ENCODE measurements at places on chromosomes 11 and 22.

GRCh38 chr22:27994481-27995331 is 75.7 kb upstream of the PITPNB start:
- no peak for DNase-seq

GRCh38 chr11:29679996-29680395 is 336.8 kb downstream of the KCNA4 start:
- no peak for DNase-seq

- no peak for DNase-seq
Measured at GRCh38 chr22:43110927-43111623, 525 bp downstream of the BIK start.

DNA sequence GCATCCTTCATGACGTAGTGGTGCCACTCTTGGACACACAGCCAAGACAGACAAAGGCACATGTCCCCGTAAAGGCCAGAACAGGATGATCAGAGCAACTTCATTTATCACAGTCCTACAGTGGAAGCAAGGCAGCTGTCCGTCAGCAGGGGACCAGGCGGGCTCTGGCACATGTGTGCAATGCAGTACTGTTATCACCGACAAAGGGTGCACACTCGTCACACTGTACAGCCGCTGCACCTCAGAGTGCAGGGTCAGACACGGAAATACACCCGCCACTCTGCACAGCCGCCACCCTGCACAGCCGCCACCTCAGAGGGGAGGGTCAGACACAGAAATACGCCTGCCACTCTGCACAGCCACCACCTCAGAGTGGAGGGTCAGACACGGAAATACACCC is 13.4 kb upstream of the IL17REL start:
- DNase-seq = no peak

DNA sequence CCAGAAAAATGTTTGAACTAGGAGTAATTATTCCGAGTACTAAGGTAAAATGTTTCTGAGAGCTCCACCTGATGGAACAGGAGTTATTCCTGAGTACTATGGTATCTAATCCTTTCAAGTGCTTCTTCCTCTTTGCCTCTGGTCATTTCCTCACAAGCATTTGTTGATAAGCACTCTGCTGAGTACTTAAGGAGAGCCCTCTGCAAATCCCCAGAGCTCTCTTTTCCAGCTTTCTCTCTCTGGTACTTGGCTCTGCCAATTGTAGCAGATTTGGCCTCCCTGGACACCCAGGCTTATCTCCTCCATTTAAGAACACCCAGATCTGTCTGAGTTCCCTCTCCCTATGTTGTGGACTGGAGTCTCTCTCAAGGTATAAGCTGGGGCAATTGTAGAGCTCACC is 457.0 kb downstream of the MN1 start:
- DNase-seq = peak; percentile 61

- peak; percentile 79 for DNase-seq
Measured at GRCh38 chr22:19291580-19292457, at the start of gene CLTCL1. TSS of gene CLTCL1 (minus strand) at chr22:19291719. CDS start at chr22:19291641, 78 bp downstream.

DNA sequence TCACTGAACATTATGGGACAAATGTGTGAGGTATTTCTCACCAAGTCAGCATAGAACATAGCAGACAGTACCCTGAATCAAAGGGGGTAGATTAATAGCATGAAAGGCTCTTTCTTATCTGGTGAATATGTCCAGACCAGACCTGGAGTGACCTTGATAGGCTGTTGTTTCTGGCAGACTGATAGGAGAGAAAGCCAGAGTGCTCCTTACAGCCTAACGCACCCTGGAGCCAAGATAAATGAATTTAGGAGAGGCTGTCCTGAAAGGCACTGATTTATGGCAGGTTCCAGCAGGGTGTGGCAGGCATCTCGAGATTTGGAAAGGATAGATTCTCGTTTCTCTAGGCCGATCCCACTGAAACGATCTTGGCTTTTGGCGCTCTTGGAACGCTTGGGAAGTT is 204.6 kb downstream of the DBX1 start:
- peak; percentile 44 for DNase-seq

GRCh38 chr11:57776031-57776521 is 14.5 kb downstream of the CTNND1 start:
- DNase-seq = peak; percentile 94

DNA sequence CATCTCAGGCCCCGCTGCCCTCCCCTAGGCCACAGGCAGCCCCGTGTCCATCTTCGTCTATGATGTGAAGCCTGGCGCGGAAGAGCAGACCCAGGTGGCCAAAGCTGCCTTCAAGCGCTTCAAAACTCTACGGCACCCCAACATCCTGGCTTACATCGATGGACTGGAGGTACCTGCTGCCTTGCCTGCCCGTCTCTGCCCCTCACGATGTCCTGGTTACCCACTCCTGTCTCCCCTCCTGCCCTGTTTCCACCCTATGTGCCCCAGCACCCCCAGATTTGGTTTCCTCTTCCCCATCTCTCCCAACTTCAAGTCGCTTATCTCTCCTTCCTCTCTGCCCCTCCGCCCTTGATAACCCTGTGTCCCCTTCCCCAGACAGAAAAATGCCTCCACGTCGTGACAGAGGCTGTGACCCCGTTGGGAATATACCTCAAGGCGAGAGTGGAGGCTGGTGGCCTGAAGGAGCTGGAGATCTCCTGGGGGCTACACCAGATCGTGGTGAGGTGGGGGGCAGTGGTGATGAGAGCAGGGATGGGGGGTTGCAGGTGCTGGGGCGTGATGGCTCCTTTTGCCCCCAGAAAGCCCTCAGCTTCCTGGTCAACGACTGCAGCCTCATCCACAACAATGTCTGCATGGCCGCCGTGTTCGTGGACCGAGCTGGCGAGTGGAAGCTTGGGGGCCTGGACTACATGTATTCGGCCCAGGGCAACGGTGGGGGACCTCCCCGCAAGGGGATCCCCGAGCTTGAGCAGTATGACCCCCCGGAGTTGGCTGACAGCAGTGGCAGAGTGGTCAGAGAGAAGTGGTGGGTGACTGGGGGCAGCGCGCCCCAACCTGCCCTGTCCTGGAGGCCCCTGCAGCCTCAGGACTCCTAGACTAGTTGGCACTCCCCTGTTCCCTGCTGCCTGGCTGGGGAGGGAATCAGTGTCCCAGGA is 930 bp downstream of the SCYL1 start:
- no peak for DNase-seq

GRCh38 chr11:64826578-64827450 is 16.5 kb upstream of the MEN1 start:
- no peak for DNase-seq

DNA sequence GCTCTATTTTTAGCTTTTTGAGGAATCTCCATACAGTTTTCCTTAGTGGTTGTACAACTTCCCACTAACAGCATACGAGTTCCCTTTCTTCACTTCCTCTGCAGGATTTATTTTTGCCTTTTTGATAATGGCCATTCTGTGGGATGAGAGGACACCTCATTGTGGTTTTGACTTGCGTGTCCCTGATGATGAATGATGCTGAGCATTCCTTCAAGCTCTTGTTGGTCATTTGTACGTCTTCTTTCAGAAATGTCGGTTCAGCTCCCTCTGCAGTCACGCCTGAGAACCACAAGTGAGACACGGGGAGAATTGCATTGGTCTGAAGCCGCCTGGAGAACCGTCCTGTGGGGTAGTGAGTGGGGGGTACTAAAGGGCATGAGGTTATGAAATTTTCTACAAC is 2.0 kb upstream of the KRTAP5-10 start:
- peak; percentile 83 for DNase-seq

- no peak for DNase-seq
Measured at GRCh38 chr22:33242078-33242477, 183.9 kb upstream of the SYN3 start.

GRCh38 chr22:49530671-49531367 is 296.9 kb downstream of the BRD1 start:
- no peak for DNase-seq

- DNase-seq = no peak
Measured at GRCh38 chr22:42796081-42796480, 61.0 kb downstream of the ARFGAP3 start.

DNA sequence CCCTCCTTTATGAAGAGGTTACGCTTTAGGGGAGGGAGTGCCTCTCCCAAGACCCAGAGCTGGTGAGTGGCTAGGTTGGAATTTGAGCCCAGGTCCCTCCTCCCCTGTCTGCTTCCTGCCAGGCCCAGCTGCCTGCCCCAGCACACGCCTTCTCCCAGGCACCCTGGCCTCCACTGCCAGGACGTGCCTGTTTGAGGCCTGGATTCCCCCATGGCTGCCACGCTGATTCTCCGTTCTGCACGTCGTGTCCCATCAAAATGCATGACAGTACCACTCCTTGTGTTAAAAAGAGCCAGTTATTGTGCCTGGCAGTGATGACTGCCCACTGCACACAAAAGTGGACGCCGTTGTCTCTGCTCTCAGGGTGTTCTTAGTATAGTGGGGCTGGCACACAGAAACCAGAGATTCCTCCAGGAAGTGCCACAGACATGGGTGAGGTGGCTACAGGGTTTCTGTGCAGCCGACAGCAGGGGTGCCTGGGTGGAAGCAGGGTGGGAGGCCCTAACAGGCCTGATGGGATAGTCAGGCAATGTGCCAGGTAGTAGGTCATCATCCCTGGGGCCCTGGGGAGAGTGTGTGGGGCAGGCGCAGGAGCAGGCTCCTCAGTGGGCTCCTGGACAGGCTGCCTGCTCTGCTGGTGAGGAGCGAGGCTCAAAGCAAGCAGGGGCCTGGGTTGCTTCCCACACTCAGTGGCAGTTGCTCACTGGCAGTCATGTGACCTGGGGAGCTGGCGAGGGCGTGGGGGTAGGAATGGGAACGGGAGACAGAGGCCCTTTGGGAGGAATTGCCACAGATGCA is 24.2 kb downstream of the MED15 start:
- DNase-seq = peak; percentile 90

DNA sequence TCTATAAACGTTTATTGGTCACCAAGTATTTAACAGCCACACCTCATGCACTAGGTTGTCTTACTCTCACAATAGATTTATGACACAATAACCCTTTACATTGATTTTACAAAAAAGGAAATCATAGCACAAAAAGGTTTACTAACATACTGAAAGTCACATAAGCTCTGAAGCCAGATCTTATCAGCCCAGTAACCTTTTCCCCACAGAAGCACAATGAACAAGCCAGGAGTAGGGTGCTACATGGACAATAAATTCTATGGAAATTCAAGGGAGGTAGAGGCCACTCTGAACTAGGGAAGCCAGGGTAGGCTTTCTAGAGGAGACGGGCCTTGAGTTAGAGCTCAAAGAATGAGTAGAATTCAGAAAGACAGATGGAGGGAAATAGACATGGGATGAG is 633.5 kb upstream of the CADM1 start:
- DNase-seq = no peak

DNA sequence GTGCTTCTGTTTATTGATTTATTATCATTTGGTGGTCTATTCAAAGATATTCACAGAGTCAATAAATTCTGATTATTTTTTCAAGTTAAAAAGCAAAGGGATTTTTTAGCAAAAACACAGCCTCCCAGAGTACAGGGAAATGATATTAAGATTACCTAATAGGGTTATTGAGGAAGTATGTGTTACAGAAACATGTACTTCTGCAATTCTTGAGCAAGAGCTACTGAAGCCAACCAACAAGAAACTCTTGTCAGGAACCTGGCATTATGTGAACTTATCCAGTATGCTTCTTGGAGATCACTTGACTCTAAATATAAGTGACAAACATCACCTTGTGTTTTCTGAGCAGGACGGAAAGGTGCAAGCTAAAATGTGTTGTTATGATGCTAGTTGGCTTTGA is 42.0 kb upstream of the CARD18 start:
- DNase-seq = no peak

All from mesendoderm (in vitro differentiated cells).